ENCODE measurements at places on chromosomes 6 and 20. TPM values are rescaled to one million over a fixed set of nuclear protein-coding genes. Genes with fewer than 3 reads are reported as not detected.

SLPI gene
- not detected for total RNA-seq

VSX1 gene
- 0.32 TPM for total RNA-seq

CLPSL1 gene
- not detected for total RNA-seq

TOX2 gene
- 6.1 TPM for total RNA-seq

DCBLD1 gene
- total RNA-seq: 51.6 TPM

OXT gene
- total RNA-seq: not detected

MUCL3 gene
- not detected for total RNA-seq

RAET1L gene
- total RNA-seq: not detected

EPB41L1 gene
- total RNA-seq: 34.9 TPM

OGFRL1 gene
- 27.6 TPM for total RNA-seq

RHAG gene
- not detected for total RNA-seq

HUS1B gene
- 0.15 TPM for total RNA-seq

RPRD1B gene
- total RNA-seq: 35.5 TPM

TTLL9 gene
- not detected for total RNA-seq

C6orf141 gene
- total RNA-seq: 16.6 TPM

C20orf204 gene
- 0.02 TPM for total RNA-seq

TGM6 gene
- total RNA-seq: not detected

NEURL2 gene
- 6.0 TPM for total RNA-seq

TTBK1 gene
- total RNA-seq: under 0.01 TPM

GABRR1 gene
- total RNA-seq: not detected

RIPOR3 gene
- 1.9 TPM for total RNA-seq

FAXC gene
- 3.5 TPM for total RNA-seq

CAP2 gene
- total RNA-seq: 39.9 TPM

LAMA5 gene
- 29.7 TPM for total RNA-seq

ECT2L gene
- not detected for total RNA-seq

APMAP gene
- total RNA-seq: 129 TPM

FKBP1C gene
- 1.1 TPM for total RNA-seq

IRF4 gene
- total RNA-seq: not detected

RBM38 gene
- total RNA-seq: 14.0 TPM

BMP2 gene
- 6.6 TPM for total RNA-seq

TAAR1 gene
- total RNA-seq: not detected

RAB44 gene
- not detected for total RNA-seq

IRAK1BP1 gene
- 2.2 TPM for total RNA-seq

RIPOR2 gene
- 18.6 TPM for total RNA-seq

TNFRSF21 gene
- 41.3 TPM for total RNA-seq

BEND6 gene
- 21.4 TPM for total RNA-seq

NXT1 gene
- 123 TPM for total RNA-seq

SEL1L2 gene
- not detected for total RNA-seq

DLL1 gene
- total RNA-seq: 0.07 TPM

C20orf144 gene
- total RNA-seq: not detected

SLC17A2 gene
- total RNA-seq: not detected

CD24 gene
- total RNA-seq: 284 TPM

IMPG1 gene
- total RNA-seq: not detected

C6orf58 gene
- total RNA-seq: not detected

EPB41L2 gene
- total RNA-seq: 36.1 TPM

CCR6 gene
- not detected for total RNA-seq

AGPAT4 gene
- total RNA-seq: 12.0 TPM

AGER gene
- 0.15 TPM for total RNA-seq

ENPP5 gene
- total RNA-seq: 0.22 TPM

REM1 gene
- total RNA-seq: not detected

L3MBTL3 gene
- total RNA-seq: 9.4 TPM
